ENCODE measurements at places on chromosomes 3 and 15. TPM values are rescaled to one million over a fixed set of nuclear protein-coding genes. Genes with fewer than 3 reads are reported as not detected.

Gene C3orf22
- total RNA-seq = not detected

Gene CCR3
- not detected for total RNA-seq

Gene ITIH4
- total RNA-seq = 3.4 TPM

Gene BCL6
- 4.1 TPM for total RNA-seq

Gene ARHGEF26
- total RNA-seq = 13.7 TPM

Gene DUOXA1
- total RNA-seq = 1.2 TPM

Gene SLC4A7
- 46.1 TPM for total RNA-seq

Gene MYL3
- 0.24 TPM for total RNA-seq

Gene EPHB3
- 1.0 TPM for total RNA-seq

Gene PRR20G
- total RNA-seq = 0.26 TPM

Gene IMPG2
- total RNA-seq = 0.02 TPM

Gene FRMD4B
- total RNA-seq = 3.4 TPM

Gene HCLS1
- total RNA-seq = 1.2 TPM

Gene TMOD2
- 3.0 TPM for total RNA-seq

Measured in H9 (cell line).